ENCODE measurements at places on chromosomes 3 and 15.

- no peak for DNase-seq
Observed at GRCh38 chr15:67290319-67290718, 35.7 kb downstream of the IQCH start.

GRCh38 chr15:67579164-67579563, 36.7 kb downstream of the MAP2K5 start:
- DNase-seq, result no peak

GRCh38 chr3:186598108-186598784, 14.6 kb upstream of the AHSG start:
- no peak for DNase-seq

- DNase-seq, result no peak
Observed at GRCh38 chr3:158658889-158659288, 13.6 kb downstream of the LXN start.

DNA sequence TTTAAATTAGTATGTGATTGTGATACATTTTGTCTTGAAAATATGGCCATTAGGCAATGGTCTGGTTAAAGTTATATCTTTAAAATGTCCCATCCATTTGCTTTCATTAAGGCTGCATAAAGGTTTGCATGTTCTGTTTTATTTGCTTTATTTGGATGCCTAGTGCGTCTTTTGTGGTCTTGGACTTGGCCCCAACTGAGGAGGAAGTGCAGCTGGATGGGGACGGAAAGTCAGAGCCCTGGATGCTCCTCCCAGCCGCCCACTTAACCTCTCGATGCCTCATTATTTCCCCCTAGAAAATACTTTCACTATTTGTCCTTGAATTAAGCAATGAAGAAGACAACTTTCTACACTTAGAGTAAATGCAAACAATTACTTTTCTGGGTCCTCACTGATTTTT, 898.2 kb downstream of the MCTP2 start:
- no peak for DNase-seq

DNA sequence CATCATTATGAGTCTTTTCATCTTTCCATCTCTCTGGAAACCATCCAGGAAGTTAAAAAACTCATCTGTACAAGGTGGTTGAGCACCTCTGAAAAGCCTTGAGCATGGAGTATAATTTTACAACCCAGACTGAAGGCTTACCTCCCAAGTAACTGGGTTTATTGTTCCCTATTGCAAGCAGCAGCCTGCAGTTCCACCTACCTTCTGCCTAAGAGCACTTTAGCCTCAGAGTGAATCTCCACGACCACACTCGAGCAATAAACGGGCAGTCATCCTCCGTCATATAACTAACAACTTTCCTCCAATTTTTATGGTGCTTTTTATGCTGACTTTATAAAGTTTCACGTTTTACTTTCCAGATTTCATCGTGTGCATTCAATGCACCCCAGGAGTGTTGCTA, 32.8 kb downstream of the OSBPL10 start:
- DNase-seq, result no peak

Measured in activated T-cell treated with anti-CD3 and anti-CD28 coated beads, Interleukin-2, amount 50 U/mL, for 4 hours (primary cell).